NCI-H1092 treated with DMSO at 0.1 percent for 48 hours (cell line): ENCODE measurements at places on chromosomes 1 and 21.

GRCh38 chr1:18326211-18326897, 154.4 kb upstream of the KLHDC7A start:
- no peak for DNase-seq

GRCh38 chr21:44703731-44704635, 7.0 kb downstream of the KRTAP10-12 start:
- no peak for DNase-seq

DNA sequence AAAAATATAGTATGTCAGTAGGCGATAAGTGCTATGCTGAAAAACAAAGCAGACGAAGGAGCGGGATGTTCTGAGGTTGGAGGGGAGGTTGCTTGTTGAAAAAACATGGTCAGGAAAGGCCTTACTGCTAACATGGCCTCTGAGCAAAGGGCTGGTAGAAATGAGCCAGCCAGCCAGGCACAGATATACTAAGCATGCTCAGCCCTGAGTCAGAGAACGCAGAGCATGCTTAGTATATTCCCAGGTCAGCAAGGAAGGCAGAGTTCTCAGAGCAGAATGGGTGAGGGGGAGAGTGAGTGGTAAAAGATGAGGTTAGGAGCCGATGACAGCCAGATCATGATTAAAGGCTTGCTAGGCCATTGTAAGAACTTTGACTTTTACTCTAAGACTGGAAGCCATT, 36.7 kb downstream of the ZBTB40 start:
- DNase-seq = no peak

DNA sequence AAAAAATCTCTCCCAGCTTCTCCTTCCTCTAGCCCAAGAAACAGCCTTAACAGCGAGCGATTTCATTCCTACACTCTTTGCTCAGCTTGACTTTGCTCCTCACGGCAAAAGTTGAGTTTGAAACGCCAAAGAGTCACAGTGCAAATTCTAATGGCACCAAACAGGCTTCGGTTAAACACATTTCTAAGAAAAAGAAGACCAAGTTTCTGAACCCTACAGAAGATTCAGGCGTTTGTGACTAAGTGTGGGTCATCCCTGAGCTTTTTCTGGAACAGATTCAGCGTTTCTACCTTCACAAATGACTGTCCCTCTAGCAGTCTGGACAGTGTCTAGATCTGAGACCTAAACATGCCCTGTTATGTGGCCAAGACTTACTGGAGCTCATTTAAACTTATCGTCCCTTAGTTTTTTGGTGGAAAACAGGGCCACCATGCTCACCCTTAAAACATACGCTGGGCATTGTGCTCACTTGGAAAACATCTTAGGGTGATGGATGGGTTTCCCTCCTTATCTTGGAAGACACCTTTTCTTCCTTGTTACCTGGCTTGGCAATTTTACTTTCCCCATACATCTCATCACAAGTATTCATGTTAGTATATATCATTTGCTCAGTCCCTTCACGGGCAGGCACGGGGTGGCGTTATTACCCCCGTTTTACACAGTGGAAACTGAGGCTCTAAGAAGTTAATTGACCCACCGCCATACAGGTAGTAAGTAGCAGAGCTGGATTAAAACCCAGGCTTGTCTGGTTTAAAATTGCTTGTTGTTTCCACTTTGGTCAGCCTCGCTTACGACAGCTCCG, 1.0 kb downstream of the C1orf198 start:
- DNase-seq = no peak

DNA sequence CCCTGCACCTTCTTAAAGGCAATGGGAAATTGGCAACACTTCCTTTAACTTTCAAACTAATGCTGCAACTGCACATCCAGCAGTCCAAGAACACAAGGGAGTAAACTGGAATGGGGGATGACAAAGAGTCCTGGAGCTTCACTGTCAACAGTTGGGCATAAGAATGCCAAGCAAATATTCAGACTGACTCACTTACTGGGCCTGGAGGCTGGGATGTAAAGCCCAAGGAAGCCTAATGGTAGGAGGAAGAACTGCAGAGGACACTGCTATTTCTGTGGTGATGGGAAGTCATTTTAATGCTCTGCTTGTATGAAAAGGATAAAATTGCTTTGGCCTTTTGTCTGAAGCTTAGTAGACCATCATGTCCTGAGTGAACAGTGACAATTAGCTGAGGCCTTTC, 15.7 kb upstream of the DMRTA2 start:
- DNase-seq = no peak

DNA sequence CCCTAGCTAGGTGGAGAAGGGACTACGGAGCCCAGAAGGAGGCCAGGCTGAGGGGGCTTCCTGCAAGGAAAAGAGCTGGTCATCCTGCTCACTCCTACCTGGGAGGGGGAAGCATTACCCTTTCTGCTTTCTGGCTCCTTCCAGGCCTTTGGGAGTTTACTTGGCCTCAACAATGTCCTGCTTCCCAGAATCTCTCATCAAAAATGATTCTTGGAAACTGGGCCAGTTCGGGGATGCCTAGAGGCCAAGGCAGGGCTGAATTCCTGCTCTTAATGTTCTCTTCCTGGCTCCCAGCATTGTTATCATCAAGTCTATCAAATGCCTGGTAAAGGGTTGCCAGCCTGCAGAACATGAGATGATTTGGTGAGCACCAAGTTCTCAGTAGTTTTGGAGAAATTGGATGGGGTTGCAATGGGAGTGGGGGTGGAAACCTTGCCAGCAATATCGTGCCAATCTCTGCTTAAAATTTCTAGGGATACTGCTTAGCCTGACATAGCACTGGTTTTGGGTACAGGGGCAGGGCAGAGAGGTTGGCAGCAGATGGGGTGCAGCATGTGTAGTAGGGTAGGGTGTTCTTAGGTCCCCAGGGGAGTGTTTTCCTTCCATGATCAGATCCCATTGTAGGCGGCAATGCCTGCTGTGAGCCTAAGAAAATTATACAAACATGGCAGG, 7.7 kb upstream of the PAFAH2 start:
- DNase-seq = no peak

- DNase-seq = no peak
Measured at GRCh38 chr1:200053091-200053490, 25.6 kb downstream of the NR5A2 start.

DNA sequence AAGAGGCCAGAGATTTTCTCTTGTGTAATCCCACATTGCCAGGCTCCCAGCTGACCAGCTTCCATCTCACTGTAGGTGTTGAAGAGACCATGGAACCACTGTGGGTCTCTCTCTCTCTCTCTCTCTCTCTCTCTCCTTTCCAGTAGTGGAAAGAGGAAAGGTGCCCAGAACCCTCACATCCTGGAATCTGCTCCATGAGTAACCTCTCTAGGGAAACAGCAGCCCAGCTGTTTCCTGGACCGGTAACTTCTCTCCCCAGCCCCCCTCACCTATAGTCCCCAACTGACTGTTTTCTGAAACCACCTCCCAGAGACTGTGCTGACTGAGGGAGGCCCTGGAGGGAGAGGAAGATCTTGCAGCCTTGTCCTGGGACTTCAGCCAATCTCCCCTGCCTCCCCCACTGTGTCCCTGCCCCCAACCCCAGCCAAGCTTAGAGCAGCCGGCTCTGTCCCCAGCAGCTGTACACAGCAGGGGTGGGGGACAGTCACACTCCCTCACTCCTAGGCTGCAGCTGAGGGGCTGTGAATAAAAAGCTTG, 20.6 kb upstream of the SLC45A3 start:
- DNase-seq = peak; percentile 61

GRCh38 chr1:168340781-168341482, 60.3 kb downstream of the TBX19 start:
- DNase-seq = no peak

DNA sequence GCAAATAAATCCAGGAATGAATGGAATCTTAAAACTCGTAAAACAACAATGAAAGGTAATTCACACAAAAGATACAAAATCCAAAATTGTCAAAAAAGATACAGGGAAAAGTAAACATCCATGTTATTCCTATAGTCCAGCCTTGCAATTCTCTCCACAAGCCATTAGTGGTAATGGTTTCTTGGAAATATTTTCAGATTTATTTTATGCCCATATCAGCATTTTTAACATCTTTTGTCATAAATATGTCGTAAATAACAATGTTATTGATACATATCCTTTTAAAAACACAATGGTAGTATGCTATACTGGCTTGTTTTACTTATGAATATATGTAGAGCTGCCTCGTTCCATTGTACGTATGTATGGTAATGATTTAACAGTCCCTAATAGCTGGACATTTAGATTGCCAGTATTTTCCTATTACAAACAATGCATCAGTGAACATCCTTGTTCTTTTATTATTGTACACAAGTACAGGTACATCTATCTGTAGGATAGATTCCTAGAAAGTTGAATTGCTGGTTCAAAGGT, 30.6 kb downstream of the DNTTIP2 start:
- DNase-seq = no peak

GRCh38 chr1:226041419-226041818, 21.1 kb upstream of the H3-3A start:
- DNase-seq = no peak

- no peak for DNase-seq
Measured at GRCh38 chr1:240344918-240345317, 253.2 kb downstream of the FMN2 start.

- peak; percentile 87 for DNase-seq
Measured at GRCh38 chr1:156727926-156728598, at the start of gene METTL25B. Gene METTL25B, plus strand, starts transcription at chr1:156728469. Its CDS starts 636 bp downstream, at chr1:156729105.

- no peak for DNase-seq
Measured at GRCh38 chr1:225469051-225469450, 41.2 kb upstream of the LBR start.

GRCh38 chr1:80056179-80056578, 1049.6 kb upstream of the ADGRL4 start:
- DNase-seq = no peak

- no peak for DNase-seq
Measured at GRCh38 chr1:24551960-24552571, 3.8 kb upstream of the NCMAP start.

- no peak for DNase-seq
Measured at GRCh38 chr1:188281921-188282320, 1453.2 kb downstream of the PLA2G4A start.

DNA sequence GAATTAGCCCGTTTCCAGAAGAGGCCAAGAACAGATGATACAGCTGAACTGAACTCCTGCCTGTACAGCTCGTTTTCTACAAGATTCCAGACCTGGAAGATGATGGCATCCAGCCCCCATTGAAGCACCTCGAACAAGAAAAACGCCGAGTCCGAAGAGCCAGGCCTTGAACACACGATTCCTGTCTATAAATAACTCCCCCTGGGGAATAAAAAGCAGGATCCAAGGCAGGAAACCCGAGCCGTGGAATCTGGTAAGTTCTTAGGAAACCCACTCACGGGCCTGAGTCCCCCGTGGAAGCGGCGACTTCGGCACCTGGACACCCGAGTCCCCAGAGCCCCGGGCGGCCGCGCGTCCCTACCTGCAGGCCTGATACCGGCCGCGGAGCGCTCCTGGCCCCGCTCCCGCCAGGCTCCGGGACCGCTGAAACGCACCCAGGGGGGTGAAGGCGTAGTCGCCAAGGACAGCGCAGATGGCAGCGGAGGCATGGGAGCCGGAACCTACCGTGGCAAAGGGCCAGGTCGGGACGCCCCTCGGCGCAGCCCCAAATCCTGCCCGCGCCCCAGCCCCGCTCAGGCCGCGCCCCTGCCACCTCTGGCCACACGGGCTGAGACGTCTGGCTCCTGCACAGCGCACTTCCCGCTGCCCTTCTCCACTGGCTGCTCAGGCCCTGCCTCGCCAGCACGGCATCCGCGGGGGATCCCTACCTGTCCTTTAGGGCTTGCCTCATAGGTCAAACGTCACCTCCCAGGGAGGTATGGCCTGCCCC, 14.0 kb upstream of the HLCS start:
- DNase-seq = peak; percentile 22

GRCh38 chr1:147726168-147726567, 34.2 kb downstream of the GJA5 start:
- DNase-seq = no peak

GRCh38 chr1:167107456-167107855, 13.6 kb downstream of the STYXL2 start:
- no peak for DNase-seq

DNA sequence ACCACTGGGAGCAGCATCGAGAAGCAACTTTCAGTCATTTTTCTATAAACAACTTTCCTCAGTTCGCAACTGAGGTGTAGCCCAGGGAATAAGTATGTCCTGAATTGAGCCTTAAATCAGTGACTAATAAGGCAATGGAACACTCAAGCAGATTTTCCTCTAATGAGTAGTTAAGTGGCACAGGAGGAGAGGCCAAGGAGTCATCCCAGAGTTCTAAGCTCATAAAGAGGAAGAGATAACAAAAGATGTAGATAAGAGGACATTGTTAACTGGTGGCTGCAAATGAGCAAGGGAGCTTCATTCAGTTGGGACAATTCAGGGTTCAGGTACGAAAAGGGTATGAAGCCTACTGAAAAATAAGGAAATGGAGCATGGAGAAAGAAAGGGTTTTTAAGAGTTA, 64.5 kb downstream of the LRRC40 start:
- DNase-seq = no peak

DNA sequence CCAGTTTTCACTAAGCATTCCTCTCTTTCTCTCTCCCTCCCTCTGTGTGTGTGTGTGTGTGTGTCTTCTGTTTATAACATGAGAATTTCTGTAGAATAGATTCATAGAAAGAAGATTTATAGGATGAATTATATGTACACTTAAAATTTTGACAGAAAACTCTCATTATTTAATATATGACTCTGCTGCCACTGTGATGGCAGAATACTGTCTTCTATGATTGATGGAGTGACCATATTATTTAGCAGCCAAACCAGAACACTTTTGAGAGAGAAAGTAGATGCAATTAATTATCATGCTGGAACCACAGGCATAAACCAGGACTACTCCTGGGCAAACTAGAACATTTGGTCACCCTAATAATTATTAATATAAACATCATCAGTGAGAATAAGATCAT, 34.3 kb upstream of the XPR1 start:
- no peak for DNase-seq

DNA sequence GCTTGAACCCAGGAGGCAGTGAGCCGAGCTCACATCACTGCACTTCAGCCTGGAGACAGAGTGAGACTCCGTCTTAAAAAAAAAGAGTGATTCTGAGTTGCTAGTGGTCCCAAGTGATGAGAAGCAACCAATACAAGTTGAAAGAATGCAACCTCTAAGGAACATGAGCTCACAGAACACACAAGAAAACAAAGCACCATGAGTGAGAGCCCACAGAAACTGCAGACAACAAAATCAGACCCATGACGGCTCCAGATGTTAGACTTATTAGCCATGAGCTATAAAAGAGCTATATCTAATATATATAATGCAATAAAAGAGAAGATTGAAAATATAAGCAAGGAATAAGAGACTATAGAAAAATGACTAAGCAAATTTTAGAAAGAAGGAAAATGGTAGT, 50.0 kb downstream of the MATN1 start:
- DNase-seq = no peak

DNA sequence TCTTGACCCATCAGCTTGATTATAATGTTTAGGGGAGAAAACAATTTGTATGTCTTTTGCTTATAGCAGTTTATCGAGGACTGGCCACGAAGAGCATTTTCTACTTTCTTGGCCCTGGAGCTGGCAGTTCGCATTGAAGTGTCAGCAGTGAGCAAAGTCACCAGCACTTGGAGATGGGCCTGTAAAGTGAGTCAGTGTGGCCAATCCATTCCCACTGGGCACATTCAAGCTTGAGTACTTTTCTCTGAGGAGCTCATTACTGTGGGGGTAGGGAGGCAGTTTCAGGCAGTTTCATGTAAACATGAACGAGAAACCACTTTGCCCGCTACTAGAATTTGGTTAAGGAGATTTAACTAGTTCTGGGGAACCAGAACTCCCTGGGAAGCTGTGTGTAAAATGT, 164.8 kb downstream of the PRDM2 start:
- DNase-seq = no peak

GRCh38 chr21:35232545-35233176, 183.6 kb upstream of the RUNX1 start:
- no peak for DNase-seq
